Neural progenitor cell (in vitro differentiated cells): ENCODE measurements at places on chromosomes 6 and 20. TPM values are rescaled to one million over a fixed set of nuclear protein-coding genes. Genes with fewer than 3 reads are reported as not detected.

Gene GUCA1A
- 1.9 and 3.4 TPM in 2 replicates for total RNA-seq

- H3K27me3 ChIP-seq: no peaks in the 10 kb centered on the region
- no peak overlapping the region for H3K27ac ChIP-seq
- no peak overlapping the region for H3K4me3 ChIP-seq
- peaks cover 3% of the 10 kb centered on the region for H3K4me1 ChIP-seq
Observed at GRCh38 chr6:66689608-66690007, 982.6 kb upstream of the EYS start.

Gene LPIN3
- 2.8 and 8.9 TPM in 2 replicates for total RNA-seq

- no peaks in the 10 kb centered on the region for H3K36me3 ChIP-seq
- H3K27ac ChIP-seq: no peak overlapping the region
- peaks cover 41% of the 10 kb centered on the region for H3K27me3 ChIP-seq
- no peak for DNase-seq
- no peak overlapping the region for H3K4me3 ChIP-seq
- H3K4me1 ChIP-seq: no peaks in the 10 kb centered on the region
Observed at GRCh38 chr6:151497905-151498304, 4.1 kb downstream of the CCDC170 start.

DNA sequence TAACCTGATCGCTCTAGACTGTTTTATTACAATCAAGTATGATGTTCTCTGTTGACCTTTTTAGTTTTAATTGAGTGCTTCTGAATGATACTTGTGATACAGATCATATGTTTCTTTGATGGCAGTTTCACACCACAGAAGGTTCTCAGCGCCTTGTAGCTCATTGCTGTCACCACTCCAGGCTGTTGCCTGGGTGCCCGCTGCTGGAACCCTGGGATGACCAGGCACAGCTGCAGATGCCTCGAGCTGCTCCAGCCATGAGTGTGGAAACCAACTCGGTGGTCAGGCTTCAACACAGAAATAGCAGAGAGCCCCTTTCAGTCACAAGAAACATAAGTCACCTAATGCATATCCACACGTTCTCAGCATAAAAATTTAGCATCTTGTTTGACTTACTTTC lies 112.7 kb downstream of the RPP40 start:
- H3K27me3 ChIP-seq: no peaks in the 10 kb centered on the region
- no peak overlapping the region for H3K27ac ChIP-seq
- H3K4me3 ChIP-seq: no peak overlapping the region
- peaks cover 13% of the 10 kb centered on the region for H3K4me1 ChIP-seq
- H3K36me3 ChIP-seq: no peaks in the 10 kb centered on the region
- no peak for DNase-seq

DNA sequence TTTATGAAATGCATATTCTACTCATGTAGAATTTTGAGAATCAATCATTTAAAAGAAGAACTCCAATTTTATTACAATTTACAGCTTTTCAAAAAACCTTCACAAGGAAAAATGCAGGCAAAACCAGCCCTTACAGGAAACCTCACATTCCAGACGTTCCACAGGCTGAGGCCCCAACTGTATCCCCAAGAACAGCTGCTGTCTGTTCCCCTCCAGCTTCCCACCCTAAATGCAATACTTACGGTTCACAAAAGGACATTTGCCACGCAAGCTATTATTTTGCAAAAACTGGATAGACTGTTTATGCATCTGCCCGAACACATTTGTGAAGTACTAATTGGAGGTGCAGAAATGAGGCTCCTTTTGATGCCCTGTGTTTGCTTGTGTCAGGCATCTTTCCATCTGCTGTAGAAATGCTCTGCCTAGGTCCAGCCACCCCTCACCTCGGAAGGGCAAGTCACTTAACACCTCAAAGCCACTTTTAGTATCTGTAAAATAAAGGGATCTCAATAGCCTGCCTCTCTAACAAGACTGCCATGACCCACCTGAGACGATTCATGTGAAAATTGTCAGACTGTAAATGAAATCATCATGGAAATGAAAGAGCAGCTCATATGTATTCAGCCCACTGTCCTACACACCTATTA lies 26.5 kb downstream of the PDE10A start:
- no peak overlapping the region for H3K4me3 ChIP-seq
- no peaks in the 10 kb centered on the region for H3K27me3 ChIP-seq
- no peaks in the 10 kb centered on the region for H3K36me3 ChIP-seq

Gene PDE7B
- total RNA-seq: 0.04 and 0.12 TPM in 2 replicates

Gene RNF182
- 10.3 and 15.3 TPM in 2 replicates for total RNA-seq
